ENCODE measurements at places on chromosomes 11 and 22. TPM values are rescaled to one million over a fixed set of nuclear protein-coding genes. Genes with fewer than 3 reads are reported as not detected.

- no peak for DNase-seq
Observed at GRCh38 chr22:18929459-18929858, 6.6 kb downstream of the PRODH start.

- DNase-seq = no peak
Observed at GRCh38 chr11:25211635-25212254, 714.9 kb downstream of the LUZP2 start.

DNA sequence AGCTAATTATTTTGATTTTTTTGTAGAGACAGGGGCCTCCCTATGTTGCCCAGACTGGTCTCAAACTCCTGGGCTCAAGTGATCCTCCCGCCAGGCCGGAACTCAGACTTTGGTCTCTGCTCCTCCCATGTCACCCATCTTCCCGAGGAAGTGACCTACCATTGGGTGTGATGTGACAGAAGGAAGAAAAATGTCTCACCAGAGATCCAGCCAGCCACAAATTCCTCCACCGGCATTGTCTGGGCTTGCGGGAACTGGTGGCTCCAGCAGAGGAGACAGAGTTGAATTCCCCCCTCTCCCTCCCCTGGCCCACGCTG, 772 bp downstream of the SLC25A45 start:
- DNase-seq = no peak

DNA sequence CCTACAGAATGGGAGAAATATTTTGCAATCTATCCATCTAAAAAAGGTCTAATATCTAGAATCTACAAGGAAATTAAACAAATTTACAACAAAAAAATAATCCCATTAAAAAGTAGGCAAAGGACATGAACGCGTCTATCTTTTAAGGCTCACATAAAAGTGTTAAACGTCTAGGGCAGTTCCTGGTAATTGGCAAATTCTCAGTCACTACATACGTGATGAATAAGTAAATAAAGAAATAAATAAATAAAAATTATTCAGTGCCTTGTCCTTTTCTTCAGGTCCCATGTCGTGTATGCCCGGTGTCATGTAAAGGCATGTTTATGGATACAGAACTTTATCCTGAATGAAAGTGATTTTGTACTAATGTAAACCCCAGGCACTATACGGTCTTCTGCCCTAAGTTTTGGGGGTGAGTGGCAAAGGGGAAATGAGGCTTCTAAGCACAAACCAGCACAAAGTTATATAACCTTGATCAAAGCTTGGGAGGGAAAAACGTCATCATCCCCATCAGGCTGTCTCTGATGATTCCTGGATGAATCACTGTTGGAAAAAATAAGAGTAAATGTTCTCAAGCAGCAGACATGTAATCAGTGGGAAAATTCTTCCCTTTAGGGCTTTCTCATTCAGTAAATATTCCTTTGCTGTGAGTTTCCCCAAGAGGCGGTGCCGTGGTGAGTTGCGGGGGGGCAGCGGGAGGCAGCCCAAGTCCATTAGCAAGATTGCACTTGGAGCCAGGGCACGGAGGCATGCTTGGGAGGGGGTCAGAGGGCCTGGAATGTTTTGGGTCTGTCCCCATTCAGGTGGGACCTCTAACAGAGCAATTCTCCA, 30.4 kb upstream of the MICAL2 start:
- no peak for DNase-seq

DNA sequence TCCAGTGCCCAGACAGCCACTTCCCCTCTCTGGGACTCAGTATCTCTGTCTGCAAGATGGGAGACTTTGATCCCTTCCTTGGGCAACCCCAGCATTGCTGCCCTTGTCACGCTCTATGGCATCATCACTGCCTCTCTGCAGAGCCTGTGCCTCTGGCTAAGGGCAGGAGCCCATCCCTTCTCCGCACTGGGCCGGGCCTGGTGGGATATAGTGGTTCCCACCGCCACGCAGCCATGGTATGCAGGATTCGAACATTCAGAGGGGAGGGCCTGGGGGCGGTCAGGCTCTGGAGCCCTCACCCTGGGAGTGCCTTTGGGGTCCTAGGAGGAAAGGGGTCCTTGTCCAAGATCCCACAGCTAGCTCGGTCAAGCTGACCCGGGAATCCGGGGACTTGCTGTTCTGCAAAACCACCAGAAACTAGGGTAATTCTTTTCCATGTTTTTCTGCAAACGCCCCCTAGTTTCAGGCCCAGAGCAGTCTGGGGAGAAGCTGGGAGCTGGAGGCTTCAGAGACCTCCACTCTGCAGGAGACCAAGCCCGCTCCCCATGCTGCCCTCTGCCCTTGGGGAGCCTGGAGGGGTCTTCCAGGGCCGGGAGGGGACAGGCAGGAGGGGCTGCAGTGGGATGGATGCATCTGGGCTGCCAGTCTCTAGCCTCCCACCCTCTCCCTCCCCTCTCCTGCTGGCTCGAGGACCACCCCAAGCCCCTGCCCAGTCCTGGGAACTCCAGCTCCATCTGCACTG, 24.4 kb upstream of the CBX7 start:
- no peak for DNase-seq

- DNase-seq = no peak
Observed at GRCh38 chr11:72920001-72920400, 105.8 kb downstream of the ATG16L2 start.

DNA sequence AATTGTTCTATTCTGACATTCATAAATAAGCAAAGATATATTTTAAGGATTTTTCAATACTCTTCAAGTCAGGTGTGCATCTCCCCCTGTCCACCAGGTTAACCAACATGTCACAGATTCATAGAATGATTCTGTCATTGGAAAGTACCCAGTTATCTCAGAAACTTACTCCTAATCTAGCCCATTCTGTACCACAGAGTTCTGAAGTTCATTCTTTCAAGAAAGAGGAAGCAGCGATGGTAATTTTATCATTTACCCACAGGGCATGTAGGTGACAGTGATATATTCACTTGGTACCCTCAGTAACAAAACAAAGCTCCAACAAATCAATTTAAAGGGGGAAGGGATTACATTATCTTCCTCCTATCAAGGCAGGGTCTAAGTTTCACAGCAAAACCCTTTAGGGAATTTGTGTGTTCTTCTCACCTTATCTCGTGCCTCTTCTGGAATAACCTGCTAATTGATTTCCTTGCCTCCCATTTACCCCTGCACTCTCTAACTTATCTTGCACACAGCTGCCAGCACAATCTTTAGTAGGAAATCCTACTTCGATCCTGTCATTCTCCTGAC, 19.0 kb upstream of the MPPED2 start:
- no peak for DNase-seq

DNA sequence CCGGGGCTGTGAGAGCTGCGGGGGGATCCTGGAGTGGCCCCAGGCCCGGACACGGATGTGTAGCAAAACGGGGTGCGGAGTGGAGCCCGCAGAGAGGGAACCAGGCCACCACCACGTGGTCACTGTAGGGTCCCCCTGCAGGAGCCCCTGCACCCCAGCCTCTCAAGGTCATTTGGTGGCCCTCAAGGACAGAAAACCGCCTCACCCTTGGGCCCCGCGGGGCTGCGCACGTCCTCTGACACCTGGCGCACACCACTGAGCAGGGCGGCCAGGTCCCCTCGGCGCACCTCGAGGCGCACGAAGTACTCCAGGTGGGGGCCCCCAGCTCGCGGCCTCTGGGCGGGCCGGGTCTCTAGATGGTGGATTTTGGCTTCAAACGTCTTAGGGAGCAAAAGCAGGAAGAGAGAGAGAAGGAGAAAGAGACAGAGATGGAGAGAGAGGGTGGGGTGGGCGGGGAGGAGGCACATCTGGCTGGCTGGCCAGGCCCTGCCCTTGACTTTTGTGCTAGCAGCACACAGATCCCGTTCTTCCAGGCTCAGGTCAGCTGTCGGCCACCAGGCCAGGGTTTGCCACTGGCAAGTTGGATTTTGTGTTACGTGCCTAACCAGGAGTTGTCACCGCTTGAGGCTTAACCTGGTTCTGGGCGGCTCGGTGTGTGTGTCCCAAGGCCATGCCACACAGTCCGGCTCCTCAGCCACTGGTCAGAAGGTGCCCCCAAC, 3.2 kb downstream of the TH start:
- no peak for DNase-seq

- no peak for DNase-seq
Observed at GRCh38 chr11:93530468-93530826, 12.7 kb downstream of the SMCO4 start.

- DNase-seq = no peak
Observed at GRCh38 chr11:121961321-121961801, 154.7 kb downstream of the BLID start.

GRCh38 chr11:3671334-3672254, at the start of gene CHRNA10:
Gene CHRNA10, minus strand, starts transcription at chr11:3671384. Its CDS starts 72 bp downstream, at chr11:3671312.
- no peak for DNase-seq

DNA sequence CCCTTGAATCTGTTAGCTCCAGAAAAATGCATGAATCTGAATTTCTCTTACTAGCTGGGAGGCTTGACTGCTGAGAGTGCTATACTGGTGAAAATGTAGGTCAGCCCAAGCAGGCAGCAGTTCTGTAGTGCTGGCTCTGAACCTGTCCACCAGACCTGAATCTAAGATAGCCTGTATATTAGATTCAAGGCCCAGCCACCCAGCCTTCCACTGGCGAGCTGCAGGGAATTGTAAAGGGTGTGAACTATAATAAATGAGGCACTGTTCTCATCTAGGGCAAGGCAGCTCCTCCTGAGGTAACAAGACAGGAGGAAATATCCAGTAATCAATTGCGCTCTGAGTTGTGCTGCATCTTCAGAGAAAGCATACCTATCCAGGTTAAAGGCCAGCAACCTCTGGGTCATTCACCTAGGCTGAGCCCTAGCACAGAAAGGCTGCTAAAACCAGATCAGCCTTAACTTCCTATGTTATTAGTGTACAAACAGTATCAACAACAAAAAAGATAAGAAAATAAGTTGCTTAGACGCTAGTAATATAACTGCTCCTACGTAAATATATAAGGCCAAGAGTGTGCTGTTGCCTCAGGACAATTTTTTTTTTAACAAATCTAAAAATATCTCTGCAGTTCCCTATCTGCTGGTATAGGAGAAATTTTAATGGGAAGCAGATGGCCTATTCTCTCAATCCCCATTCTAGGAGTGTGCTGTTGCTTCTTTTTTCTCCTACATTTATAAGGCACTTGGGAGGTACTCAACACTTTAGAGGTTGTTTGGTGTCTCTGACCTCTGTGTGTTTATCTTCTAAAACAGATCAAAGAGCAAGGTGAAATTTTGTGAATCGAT, 63.0 kb downstream of the RELT start:
- DNase-seq = no peak

- DNase-seq = no peak
Observed at GRCh38 chr11:11780858-11781257, 60.9 kb upstream of the USP47 start.

DNA sequence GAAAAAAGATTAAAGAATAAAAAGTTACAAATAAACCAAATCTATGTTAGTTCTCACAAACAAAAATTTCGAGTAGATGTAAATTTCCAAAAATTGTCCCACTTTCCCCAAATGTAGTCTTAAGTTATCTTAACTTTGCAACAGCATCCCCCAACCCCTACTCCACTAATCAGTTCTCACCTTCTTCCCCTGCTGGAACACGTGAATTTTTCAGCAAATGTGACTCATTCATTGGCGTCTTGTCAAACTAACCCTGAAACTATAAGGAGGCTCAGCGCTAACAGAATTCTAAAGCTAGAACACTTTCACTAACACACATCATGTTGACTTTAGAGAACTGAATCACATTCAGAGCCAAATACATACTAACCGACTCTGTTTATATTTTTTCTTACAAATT, 46.1 kb downstream of the PHF21A start:
- no peak for DNase-seq

- DNase-seq = no peak
Observed at GRCh38 chr11:16217631-16218030, 138.7 kb downstream of the SOX6 start.

DNA sequence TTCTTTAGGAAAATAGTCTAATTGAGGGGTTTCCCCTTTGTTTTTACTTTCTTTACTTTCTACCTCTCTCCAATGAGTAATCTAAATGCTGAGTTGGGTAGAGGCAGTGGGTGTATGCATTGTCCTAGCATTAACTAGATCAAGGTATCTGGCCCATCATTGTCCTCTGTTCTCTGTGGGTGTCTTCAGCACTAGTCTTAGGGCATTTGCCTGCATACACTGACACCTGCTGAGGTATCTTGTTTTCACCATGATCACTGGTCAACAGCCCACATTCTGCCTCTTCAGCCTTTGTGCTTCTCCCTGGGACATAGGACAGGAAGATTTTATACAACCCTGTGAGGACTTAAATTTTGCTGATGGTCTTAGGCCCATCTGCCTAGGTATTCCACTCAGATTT, 371.1 kb downstream of the RAB38 start:
- no peak for DNase-seq

GRCh38 chr11:71485466-71485865, 32.5 kb downstream of the NADSYN1 start:
- DNase-seq = no peak

DNA sequence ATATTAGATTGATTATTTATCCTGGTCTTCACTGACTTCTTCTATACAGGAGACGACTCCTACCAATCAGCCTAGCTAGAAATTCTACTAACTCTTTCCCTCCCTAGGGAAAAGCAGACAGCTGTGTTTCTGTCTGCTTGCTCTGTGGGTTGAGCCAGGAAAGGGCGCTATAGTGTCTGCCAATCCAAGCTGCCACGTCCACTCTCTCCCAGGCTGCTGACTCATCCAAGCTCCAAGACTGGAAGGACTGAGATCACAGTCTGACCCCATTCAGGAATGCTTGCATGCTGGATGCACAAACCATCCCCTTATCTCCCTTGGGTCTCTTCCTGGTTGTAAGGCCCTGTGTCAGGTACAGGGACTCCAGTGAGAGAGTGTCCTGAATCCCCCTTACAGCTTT, 955.6 kb downstream of the OPCML start:
- no peak for DNase-seq

GRCh38 chr22:40250608-40251007, 72.9 kb downstream of the TNRC6B start:
- no peak for DNase-seq

- no peak for DNase-seq
Observed at GRCh38 chr11:1482581-1483444, 3.8 kb downstream of the MOB2 start.

GRCh38 chr22:23088199-23088604, 17.9 kb downstream of the GNAZ start:
- DNase-seq = no peak

DNA sequence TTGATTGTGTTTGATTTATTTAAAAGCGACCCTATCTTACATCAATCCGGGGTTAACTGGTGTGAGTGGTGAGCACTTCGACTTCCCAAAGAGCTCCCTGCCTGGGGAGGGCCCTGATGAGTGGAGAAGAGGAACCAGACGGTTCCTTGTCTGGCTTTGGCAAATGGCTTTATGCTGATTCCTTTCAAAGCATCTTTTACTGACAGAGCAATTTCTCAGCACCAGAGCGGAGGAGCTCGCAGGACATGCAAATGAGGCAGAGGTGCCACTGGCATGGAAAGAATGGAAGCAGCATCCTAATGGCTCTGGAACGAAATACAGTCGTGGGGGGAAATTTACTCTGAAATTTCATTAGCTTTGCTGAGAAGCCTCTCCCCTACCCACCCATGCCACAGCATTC, 410.9 kb upstream of the B3GAT1 start:
- DNase-seq = no peak

GRCh38 chr11:62498031-62498430, 48.6 kb downstream of the AHNAK start:
- DNase-seq = no peak

- DNase-seq = no peak
Observed at GRCh38 chr11:48095779-48096470, 115.6 kb downstream of the PTPRJ start.

The MPPED2 gene
- total RNA-seq = 25.9 TPM

The POU2AF2 gene
- total RNA-seq = not detected

The ZC3H12C gene
- 10.5 TPM for total RNA-seq

The INS gene
- 68.7 TPM for total RNA-seq

The OR5A1 gene
- not detected for total RNA-seq

The CPT1B gene
- total RNA-seq = 136 TPM

The APOBEC3C gene
- 7.0 TPM for total RNA-seq

The TEAD1 gene
- total RNA-seq = 95.8 TPM

The OR5W2 gene
- total RNA-seq = not detected

The OR8D4 gene
- 0.58 TPM for total RNA-seq

The RDX gene
- total RNA-seq = 89.6 TPM
